ENCODE measurements at places on chromosomes 5 and 9.

DNA sequence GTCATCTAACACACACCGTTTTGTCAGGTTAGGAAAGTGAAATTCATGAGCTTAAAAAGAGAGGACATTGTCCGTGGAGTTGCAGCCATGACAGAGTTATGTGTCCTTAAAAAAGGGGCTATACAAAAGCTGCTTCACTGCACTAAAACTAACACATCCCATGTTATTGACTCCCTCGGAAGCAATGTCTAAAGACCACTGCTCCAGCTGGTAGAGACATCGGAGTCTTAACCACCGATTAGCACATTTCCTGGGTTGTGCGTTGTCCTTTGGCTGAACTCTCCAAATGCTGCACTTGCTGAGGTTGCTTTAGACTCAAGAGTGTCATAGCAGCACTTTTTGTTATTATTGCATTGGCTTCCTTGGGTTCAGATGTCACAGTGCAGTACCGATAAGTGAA, 128.3 kb upstream of the C9orf72 start:
- H3K27me3 ChIP-seq: peaks cover 4% of the 10 kb centered on the region
- no peaks in the 10 kb centered on the region for H3K36me3 ChIP-seq
- H3K4me1 ChIP-seq: no peaks in the 10 kb centered on the region

DNA sequence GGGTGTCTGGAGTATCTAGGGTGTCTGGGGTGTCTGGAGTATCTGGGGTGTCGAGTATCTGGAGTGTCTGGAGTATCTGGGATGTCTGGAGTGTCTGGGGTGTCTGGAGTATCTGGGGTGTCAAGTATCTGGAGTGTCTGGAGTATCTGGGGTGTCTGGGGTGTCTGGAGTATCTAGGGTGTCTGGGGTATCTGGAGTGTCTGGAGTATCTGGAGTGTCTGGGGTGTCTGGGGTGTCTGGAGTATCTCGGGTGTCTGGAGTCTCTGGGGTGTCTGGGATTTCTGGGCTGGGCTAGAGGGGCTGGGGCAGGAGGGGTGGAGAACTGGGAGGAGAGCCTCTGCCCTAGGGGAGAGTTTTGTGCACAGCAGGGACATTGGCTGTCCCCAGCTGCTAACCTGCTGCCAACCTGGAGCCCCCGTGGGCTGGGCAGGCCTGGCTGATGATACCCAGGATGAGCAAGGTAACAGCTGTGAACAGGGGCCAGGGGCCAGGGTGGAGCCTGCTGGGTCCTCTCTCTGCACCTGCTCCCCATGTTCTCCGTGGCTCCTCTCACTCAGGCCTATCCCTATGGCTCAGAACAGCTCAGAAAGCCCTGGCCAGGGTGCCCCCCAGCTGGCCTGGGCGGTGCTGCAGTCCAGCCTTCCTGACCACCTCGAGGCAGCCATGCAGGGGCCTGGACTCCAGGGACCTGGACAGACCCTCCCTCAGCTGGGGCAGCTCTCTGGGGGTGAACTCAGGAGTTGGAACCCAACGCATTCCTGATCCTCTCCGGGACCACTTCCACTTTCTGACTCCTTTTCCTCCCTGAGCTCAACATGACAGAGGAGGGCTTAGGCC, 29.9 kb downstream of the LHX3 start:
- no peak overlapping the region for H3K4me3 ChIP-seq
- no peaks in the 10 kb centered on the region for H3K36me3 ChIP-seq
- DNase-seq: peak; percentile 8
- H3K27ac ChIP-seq: no peak overlapping the region
- peaks cover 6% of the 10 kb centered on the region for H3K4me1 ChIP-seq
- peaks cover 31% of the 10 kb centered on the region for H3K27me3 ChIP-seq

DNA sequence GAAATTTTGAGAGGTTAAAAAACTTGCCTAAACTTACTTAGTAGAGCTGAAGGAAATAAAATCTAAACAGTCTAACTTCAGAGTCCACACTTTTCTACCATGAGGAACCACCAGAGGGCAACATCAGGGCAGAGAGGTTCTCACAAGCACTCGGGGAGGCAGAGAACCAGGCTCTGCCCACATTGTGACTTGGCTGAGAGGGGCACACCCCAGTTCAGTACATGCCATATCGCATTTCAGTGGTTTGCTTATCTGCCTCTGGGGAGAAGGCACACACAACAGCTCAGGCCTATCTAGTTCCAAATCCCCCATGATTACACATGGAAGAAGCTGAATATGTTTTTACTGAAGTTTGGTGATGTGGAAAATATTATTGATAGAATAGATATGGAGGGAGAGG, 49.2 kb downstream of the EQTN start:
- no peak overlapping the region for H3K4me3 ChIP-seq
- H3K27ac ChIP-seq: no peak overlapping the region
- DNase-seq: no peak
- no peaks in the 10 kb centered on the region for H3K36me3 ChIP-seq

GRCh38 chr5:132199116-132199680, 28.5 kb downstream of the P4HA2 start:
- no peaks in the 10 kb centered on the region for H3K36me3 ChIP-seq
- no peak overlapping the region for H3K4me3 ChIP-seq
- H3K27me3 ChIP-seq: peaks cover 15% of the 10 kb centered on the region
- no peaks in the 10 kb centered on the region for H3K4me1 ChIP-seq

GRCh38 chr5:95728494-95729114, 2.5 kb upstream of the RHOBTB3 start:
- peaks cover 27% of the 10 kb centered on the region for H3K4me1 ChIP-seq
- peaks cover 30% of the 10 kb centered on the region for H3K27me3 ChIP-seq
- no peak overlapping the region for H3K4me3 ChIP-seq
- no peaks in the 10 kb centered on the region for H3K36me3 ChIP-seq

GRCh38 chr5:124253203-124253810, 493.1 kb downstream of the ZNF608 start:
- H3K27me3 ChIP-seq: no peaks in the 10 kb centered on the region
- no peaks in the 10 kb centered on the region for H3K4me1 ChIP-seq
- H3K4me3 ChIP-seq: no peak overlapping the region
- H3K27ac ChIP-seq: no peak overlapping the region
- no peaks in the 10 kb centered on the region for H3K36me3 ChIP-seq
- no peak for DNase-seq

GRCh38 chr5:143275512-143276363, 127.7 kb downstream of the NR3C1 start:
- H3K36me3 ChIP-seq: peaks cover 5% of the 10 kb centered on the region
- H3K27me3 ChIP-seq: no peaks in the 10 kb centered on the region
- H3K4me3 ChIP-seq: no peak overlapping the region

DNA sequence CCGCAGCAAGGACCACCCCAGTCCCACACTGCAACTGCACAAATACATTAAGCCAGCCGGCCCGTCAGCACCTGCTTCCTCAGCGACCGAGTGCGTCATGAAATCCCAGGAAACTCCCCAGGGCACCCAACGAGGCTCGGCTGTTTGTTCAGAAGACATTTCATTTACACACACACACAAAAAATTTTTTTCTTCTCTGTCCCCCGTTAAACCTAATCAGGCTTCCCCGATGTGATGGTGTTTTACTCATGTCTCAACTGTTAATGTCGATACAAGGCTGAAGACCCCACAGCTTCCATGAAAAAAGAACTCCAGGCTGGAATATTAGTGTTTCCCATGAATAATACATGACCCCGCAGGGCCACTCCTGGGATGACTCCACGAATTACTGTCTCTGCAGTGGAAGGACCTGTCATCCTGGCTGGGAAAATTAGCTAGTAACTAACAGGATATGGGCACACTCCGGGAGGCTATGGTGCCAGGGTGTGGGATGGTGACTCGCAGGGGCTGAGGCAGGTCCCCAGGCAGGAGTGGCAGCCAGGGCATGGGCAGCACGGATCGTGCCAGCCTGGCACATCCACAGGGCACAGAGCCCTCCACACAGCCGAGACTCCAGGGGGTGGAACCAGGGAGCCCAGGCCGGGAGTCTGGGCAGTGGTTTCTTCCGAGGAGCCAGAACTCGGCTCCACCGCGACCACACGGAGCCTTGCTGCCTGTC, 102.4 kb downstream of the VAV2 start:
- H3K4me3 ChIP-seq: no peak overlapping the region
- no peaks in the 10 kb centered on the region for H3K27me3 ChIP-seq
- H3K27ac ChIP-seq: no peak overlapping the region
- H3K36me3 ChIP-seq: no peaks in the 10 kb centered on the region
- H3K4me1 ChIP-seq: no peaks in the 10 kb centered on the region
- DNase-seq: no peak

GRCh38 chr5:113378081-113378480, 56.7 kb downstream of the TSSK1B start:
- DNase-seq: no peak
- H3K4me1 ChIP-seq: peaks cover 33% of the 10 kb centered on the region
- H3K27me3 ChIP-seq: peaks cover 14% of the 10 kb centered on the region
- H3K27ac ChIP-seq: peak overlapping the region; percentile 43

- DNase-seq: no peak
- no peaks in the 10 kb centered on the region for H3K4me1 ChIP-seq
- H3K27ac ChIP-seq: no peak overlapping the region
- H3K36me3 ChIP-seq: peaks cover 6% of the 10 kb centered on the region
Measured at GRCh38 chr5:149911031-149911430, 33.6 kb downstream of the PDE6A start.

DNA sequence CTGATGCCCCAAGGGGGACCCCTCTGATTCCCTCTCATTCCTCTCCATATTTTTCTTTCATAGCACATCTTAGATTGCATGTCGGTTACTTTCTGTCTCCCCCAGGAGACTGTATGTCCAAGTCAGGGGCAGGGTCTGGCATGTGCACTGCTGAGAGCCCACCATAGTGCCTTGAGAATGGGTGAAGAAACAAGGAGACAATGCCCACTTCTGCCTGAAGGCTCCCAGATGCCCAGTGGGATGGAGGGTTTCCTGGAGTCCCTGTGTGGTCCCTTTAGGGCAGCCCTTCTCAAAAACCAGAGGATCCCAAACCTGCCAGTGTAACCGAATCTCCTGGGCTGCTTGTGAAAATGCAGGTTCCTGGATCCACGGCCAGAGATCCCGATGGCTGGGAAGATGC, 126.5 kb upstream of the LARP1 start:
- DNase-seq: no peak
- H3K4me1 ChIP-seq: peaks cover 4% of the 10 kb centered on the region
- no peak overlapping the region for H3K27ac ChIP-seq
- no peaks in the 10 kb centered on the region for H3K36me3 ChIP-seq

Data from T-helper 17 cell (primary cell).